ENCODE measurements at places on chromosomes 13 and 19. TPM values are rescaled to one million over a fixed set of nuclear protein-coding genes. Genes with fewer than 3 reads are reported as not detected.

GRCh38 chr13:106680796-106681472 is 113.0 kb upstream of the ARGLU1 start:
- DNase-seq: peak; percentile 51

FFAR3 gene
- total RNA-seq: not detected

DNA sequence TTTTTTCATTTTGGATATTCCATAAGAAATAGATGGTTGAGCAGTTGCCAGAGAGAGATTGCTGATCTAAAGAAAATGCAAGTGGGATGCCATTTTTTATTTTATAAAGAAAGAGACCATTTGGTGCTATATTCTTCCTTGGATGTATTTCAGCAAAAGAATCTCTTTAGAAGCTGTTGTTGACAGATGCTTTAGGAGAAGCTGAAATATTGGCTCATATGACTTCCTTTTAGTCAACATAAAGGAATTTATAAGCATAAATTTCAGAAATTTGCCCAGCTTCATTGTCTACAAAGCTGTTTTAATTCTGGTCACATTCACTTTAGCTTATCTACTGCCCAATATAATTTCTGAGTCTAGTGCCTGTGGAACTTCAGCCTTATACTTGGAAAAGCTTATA is 36.9 kb downstream of the POLR1D start:
- no peak for DNase-seq

GRCh38 chr13:70237131-70237530 is 128.9 kb upstream of the KLHL1 start:
- no peak for DNase-seq

DNA sequence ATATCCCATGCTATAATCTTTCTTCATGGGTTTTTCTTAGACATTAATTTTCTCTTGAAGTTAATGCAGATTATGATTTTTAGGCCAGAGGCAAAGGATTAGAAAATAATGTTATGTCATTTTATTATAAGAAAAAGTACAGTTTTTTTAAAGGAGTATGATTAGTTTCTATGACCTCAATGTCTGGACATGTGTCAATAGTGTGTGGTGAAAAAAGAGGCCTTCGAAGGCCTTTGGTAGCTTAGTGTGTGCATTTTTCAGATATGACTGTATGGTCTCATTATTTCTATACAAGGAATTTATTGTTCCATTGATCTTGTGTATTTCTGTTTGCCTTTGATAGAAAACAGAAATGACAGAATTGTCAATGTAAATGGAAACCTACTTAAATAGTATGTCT is 195.6 kb downstream of the GPC5 start:
- no peak for DNase-seq

ICAM4 gene
- total RNA-seq: not detected

- no peak for DNase-seq
Measured at GRCh38 chr13:90055121-90055520, 1292.4 kb upstream of the MIR17HG start.

DNA sequence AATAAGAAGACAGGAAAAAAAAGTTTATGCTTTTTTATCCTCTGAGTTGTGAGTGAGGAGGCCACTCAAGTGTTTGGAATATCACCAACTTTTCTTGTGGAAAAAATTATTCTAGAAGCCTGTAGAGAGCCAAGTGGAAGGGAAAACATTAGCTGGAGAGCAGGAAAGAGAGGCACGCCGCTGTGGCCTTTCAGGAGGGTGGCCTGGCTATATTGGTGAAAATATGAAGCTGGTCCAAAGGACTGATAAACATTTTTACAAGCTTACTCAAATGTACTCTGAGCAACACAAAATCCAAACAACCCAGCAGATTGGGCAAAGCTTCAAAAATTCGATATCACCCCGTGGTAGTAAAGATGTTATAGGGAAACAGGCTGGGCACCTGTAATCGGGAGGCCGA is 2.3 kb upstream of the EIF3G start:
- no peak for DNase-seq

DNA sequence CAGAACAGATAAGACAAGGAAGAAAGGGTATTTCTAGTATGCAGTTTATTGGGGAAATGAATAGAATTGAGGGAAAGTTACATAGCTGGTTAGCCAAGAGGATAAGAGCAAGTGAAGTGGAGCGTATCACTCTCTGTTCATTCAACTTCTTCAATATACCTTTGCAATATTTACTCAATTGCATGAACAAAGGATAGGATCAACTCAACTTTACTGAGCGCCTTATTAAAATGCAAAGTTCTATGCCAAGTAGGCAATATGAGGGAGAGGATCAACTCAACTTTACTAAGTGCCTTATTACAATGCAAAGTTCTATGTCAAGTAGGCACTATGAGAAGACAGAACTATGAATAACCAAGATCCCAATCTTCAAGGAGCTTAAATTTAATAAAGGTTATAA is 43.9 kb downstream of the ZC3H13 start:
- DNase-seq: no peak

GRCh38 chr13:66154976-66155375 is 1075.2 kb downstream of the PCDH9 start:
- no peak for DNase-seq

SRRM5 gene
- 0.51 TPM for total RNA-seq

DNAAF3 gene
- 10.4 TPM for total RNA-seq

- DNase-seq: no peak
Measured at GRCh38 chr13:29801737-29802305, 48.6 kb downstream of the UBL3 start.

DNA sequence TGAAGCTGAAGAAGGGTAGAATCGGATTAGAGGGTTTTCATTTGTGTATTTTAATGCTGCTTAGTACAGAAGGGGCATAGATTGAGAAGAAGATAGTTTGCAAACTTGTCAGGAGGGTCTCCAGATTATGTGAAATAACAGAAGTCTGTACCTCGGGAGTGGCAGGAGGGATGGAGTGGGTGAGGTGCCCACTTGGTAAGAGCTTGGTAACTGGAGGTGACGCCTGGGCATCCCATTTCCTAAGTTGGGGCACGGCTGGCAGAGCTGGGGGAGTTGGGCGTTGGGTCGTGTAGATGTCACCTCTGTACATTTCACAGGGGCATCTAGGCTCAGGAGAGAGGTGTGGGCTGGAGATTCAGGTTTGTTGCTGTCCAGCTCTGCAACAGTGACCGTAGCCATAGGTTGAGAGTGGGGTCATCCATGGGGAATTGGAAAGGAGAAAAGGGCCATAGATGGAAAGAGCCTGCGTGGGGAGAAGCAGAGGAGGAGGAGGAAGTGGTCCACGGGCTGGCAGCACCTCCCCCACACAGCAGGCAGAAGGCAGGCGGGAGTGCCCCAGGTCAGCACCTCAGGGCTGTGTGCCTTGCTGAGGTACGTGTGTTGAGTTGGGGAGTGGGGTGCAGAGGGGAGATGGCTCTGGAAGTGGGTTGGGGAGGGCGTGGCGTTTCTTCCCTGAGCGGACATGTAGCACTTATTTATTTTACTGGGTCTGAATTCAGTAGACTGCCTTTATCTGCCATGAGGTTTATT is 31.2 kb downstream of the MPHOSPH8 start:
- no peak for DNase-seq

DNA sequence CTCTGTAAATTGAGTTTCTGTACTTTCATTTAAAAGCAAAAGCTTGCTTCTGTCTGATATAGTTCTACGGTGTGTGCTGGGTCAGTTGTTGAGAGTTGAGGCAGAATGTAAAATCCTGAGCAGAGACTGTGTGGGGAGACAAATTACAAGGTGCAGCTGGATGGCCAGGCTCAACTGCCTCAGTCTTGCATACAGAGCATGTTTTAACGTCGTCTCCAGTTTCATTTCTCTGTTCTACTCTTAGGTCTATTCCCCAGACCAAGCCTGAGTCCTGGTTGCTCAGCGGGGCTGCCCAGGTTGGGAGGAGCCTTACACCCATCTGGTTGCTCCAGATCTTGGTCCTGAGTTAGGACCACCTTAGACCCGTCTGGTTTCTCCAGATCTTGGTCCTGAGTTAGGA is 54.4 kb upstream of the MEDAG start:
- no peak for DNase-seq

DNA sequence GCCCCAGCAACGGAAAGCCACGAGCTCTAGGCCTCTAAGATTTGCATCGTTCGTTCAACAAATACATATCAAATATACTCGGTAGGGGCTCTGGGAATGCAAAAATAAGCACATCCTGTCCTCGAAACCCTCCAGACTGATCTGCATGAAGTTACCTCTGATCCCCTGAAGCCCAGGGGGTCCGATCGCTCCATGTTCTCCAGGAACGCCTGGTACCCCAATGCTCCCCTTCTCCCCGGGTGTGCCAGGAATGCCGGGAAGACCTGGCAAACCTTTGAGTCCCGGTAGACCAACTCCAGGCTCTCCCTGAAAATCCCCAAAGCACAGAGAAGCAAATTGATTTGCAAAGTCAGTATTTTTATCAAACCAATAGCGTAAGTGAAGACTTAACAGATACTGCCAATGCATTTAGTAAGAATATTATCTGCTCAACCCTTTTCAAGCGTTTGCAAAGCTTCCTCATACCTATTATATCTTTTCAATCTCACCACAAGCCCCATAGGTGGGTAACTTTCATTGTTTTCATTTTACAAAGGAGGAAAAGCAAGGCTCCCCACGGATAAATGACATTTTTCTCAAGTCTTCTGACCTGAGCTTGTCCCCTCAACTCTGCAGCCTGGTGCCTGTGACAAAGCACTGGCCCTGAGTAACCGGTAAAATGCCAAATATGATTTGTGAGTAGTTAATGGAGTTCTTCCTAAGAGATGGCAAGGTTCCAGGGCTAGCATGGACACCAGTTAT is 127.7 kb downstream of the COL4A1 start:
- no peak for DNase-seq

GRCh38 chr19:6412447-6413091 is 12.0 kb downstream of the KHSRP start:
- DNase-seq: no peak

KLK3 gene
- total RNA-seq: not detected

DNA sequence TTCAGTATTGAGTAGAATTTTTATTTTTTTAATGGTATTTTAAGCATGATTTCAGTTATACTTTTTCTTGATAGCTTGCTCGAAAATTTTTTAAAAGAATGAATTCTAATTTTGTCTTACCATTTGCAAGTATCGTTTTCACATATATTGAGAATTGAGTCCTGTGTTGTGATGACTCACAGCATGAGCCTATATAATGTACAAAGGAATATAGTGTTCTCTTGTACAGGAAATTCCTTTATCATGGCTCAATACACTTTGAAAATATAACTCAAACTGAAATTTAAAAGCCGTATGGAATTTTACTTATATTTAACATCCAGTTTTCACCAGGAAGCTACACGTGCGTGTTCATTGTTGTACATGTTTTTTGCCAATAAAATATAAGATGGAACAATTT is 161.1 kb upstream of the TMTC4 start:
- DNase-seq: no peak

RPS19 gene
- total RNA-seq: 2,613 TPM

DNA sequence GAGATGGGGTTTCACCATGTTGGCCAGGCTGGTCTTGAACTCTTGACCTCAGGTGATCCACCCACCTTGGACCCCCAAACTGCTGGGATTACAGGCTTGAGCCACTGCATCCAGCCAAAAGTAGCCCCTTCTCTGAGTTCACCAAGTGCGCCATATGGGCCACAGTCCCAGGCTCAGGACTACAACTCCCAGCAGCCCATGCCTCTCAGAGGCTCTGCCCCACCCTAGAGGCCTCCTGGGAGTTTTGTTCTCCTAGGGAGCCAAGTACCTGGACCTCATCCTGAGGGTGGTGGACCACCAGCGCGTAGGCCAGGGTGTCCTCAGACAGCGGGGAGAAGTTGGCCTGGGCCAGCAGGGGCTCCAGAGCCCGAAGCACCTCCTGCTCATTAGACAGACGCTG is 18.8 kb downstream of the TMEM143 start:
- no peak for DNase-seq

SELENOV gene
- total RNA-seq: not detected

OR7A5 gene
- not detected for total RNA-seq

GRCh38 chr13:111401151-111401550 is 80.7 kb downstream of the TEX29 start:
- no peak for DNase-seq

DNA sequence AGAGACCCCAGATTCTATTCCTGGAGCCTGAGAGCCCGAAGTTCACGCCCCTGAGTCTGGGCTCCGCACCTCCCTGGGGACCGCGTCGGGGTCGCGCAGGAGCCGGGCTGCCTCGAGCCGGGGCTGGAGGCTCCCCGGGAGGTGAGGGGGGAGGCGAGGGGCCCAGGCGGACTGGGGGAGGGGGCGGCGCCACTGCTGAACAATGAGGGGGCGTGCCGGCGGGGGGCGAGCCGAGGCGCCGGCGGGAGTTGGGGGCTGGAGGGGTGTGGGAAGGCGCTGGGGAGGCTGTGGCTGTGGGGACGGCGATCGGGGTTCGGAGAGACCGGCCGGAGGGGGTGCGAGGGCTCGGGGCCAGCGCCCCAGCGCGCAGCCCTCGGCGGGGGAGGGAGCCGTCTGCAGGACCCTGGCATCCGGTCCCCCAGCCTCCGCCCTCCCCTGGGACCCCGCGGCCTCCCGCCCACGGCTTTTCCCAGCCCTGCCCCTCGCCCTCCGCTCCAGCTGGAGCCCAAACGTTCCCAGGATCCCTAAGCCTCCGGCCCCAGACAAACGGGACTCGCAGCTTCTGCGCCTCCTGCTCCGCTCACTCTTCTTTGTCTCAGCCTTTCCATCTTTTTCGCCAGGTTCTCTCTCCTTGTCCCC is 922 bp downstream of the PLEKHG2 start:
- peak; percentile 66 for DNase-seq

DNA sequence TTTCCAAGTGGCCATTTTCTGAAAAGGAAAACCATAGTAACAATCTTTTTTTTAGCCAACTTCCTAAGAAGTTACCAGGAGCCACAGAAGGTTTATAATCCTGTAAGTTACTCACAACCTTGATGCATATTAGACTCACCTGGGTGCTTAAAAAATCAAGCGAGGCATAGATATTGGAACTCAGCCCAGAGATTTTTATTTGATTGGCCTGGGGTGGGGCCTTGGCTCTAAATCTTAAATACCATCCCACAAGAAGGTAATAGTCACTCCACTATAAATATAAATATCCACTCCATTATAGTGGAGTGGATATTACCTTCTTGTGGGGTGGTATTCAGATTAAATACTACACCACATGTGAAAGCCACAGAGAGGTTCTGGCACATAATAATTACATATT is 429.6 kb downstream of the RFC3 start:
- no peak for DNase-seq

TYROBP gene
- total RNA-seq: not detected

DNA sequence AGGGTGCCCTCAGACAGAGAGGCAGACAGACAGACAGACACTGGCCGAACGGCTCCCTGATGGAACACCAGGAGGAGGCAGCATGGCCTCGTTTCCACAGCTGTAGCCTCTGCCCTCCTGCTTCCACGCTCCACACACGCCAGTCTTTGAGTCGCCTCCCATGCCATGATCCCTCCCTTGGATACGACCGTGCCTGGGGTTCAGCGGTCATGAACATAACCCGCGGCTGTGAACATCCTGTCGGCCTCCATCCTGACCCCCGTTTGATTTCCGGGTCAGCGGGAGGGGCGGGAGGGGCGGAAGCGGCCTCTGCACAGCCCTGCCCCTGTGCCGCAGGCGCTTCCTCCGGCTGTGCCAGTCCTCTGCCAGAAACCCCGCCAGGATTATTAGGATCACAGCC is 23.4 kb downstream of the GP6 start:
- DNase-seq: no peak
